ENCODE measurements at places on chromosomes 6 and 20.

GRCh38 chr6:4939241-4939640, 64.6 kb downstream of the RPP40 start:
- no peak for DNase-seq

- DNase-seq: no peak
Observed at GRCh38 chr20:17571153-17571527, 1.3 kb downstream of the DSTN start.

DNA sequence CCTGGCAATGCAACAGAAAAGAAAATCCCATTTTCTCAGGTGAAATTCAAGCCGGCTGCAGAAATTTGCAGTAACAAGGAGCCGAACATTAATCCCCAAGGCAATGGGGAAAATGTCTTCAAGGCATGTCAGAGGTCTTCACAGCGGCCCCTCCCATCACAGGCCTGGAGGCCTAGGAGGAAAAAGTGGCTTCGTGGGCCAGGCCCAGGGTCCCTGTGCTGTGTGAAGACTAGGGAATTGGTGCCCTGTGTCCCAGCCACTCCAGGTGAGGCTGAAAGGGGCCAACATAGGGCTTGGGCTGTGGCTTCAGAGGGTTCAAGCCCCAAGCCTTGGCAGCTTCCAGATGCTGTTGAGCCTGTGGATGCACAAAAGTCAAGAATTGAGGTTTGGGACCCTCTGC, 111.7 kb downstream of the CD24 start:
- DNase-seq: no peak

GRCh38 chr6:14344486-14344885, 226.9 kb downstream of the CD83 start:
- no peak for DNase-seq

- no peak for DNase-seq
Observed at GRCh38 chr20:16661756-16662155, 68.1 kb upstream of the SNRPB2 start.

DNA sequence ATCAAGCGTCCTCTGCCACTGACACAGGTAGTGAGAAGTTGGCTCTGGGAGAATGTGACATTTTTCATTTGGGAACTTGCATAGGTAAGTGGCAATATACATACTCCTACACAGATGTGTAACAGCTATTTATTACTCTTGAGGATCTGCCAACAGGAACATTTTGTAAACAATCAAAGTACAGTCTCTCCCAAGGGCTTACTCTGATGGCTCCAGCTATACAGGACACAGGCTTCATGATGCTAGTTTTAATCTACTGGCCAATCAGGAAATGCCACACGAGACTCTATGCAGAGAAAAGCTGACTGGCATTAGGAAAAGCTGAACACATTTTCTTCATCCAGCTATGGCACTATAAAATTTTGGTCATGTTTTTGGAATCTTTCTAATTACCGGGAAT, 57.8 kb downstream of the POPDC3 start:
- DNase-seq: no peak

GRCh38 chr6:149383371-149383770, 16.7 kb upstream of the SUMO4 start:
- no peak for DNase-seq

- DNase-seq: no peak
Observed at GRCh38 chr6:134983823-134984222, 33.9 kb upstream of the ALDH8A1 start.

- no peak for DNase-seq
Observed at GRCh38 chr6:118812970-118813369, 81.0 kb upstream of the ASF1A start.

GRCh38 chr6:2235777-2236495, 9.5 kb downstream of the GMDS start:
- no peak for DNase-seq

GRCh38 chr6:84685983-84686584, 78.3 kb downstream of the TBX18 start:
- DNase-seq: no peak

DNA sequence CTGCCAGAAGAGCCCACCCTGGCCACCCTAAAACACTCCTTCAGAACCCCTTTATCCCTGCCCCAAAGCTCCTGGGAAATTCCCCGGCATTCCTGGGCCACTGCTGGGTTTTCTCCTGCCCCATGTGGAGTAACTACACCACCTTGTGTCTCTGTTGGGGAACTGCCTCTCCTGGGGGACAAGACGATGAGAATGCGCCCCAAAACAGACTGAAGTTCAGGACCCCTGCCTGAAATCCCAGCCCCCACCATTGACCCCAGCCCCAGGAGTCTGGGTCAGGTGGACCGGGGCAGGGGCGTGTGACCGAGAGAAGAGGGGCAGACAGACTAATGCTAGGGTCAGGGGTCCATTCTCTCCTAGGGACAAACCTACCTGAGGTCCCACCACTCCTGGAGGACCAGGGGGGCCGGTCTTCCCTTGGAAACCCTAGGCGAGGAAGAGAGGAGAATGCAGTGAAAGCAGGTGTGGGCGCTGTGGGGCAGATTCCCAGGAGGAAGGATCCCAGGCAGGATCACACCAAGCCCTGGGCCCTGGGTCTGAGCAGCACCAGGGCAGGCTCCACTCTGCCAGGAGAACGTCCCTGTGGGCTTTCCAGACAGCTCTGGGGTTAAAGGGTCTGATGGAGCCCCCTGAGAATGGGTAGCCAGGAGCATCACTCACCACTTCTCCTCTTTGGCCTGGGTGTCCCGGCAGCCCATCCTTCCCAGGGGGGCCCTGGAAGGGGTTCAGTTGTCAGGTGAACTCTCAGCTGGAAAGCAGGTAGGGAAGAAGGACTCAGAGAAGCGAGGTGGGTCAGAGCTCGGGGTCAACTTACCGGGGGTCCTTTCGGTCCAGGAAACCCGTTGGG, 19.4 kb downstream of the COL11A2 start:
- no peak for DNase-seq

DNA sequence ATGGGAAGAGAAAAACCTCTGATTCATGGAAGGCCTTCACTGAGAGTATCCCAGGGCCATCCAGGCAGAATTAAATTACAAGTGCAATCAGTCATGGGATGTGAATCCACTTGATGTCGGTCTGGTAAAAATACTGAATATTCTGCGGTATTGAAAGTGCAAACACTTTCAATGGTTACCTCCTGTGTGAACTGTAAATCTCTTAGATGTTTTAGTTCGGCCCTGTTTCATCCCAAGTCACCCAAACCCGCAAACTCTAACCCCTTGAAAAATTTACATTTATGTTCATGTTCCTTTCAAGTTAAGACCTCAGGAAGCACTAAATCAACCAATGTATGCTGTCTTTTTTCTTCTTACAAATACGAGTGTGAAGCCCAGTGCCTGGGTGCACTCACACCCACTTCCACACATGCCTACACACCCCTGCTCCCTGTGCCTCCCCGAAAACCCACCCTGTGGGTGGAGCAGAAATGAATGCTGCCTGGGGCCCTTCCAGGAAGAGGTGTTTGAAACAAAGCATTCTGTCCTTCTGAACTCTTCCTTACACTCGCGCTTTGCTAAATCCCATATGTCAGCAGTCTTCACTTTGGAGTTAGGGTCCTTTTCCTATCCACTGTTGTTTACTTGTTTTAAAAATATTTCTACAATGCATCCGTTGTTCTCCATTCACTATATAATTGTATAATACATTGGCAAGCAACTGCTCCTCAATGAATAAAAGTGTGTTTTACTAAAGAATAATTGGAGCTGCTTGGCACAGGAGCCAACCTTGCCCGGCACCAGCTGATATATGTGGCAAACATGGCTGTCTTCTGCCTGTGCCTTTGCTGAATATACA, 62.7 kb downstream of the FYN start:
- no peak for DNase-seq

DNA sequence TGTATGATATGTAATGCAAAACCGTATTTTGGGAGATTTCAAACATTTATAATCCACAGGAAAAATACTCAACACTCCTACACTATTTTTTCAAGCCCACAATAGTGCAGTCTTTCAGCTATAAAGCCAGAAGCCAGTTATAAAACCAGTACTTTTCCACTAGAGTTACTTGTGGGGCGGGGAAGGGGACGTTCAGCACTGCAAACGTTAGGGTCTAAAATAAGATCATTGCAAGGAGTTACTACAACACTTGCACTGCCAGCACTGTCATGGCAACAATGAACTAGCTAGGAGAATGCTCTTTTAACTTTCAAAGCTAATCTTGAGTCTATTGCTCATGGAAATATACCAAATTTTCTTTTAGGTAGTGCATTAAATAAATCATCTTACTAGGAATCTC, 14.7 kb downstream of the SESN1 start:
- no peak for DNase-seq

- DNase-seq: peak; percentile 21
Observed at GRCh38 chr6:11575408-11576033, 38.0 kb downstream of the TMEM170B start.

- DNase-seq: no peak
Observed at GRCh38 chr20:31669876-31670275, 32.2 kb downstream of the COX4I2 start.
